ENCODE measurements at places on chromosomes 12 and 14.

DNA sequence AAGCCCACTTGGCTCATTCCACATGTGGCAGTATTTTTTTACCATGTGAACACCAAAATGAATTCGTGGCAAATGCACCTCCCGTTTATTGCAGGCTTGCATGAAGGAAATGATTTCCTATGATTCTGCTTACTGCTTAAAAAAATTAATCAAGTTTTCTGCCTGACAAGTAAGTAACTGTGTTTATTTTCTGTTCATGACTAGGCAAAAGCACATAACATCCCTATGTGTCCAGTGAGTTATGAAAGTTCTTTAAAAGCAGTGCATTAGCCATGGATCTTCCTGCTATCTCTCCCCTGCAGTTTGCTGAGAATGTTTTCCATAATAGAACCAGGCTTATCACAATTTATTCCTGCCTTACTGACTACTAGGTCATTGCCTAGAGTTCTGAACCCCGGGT, 20.4 kb downstream of the GPR65 start:
- no peak for DNase-seq

DNA sequence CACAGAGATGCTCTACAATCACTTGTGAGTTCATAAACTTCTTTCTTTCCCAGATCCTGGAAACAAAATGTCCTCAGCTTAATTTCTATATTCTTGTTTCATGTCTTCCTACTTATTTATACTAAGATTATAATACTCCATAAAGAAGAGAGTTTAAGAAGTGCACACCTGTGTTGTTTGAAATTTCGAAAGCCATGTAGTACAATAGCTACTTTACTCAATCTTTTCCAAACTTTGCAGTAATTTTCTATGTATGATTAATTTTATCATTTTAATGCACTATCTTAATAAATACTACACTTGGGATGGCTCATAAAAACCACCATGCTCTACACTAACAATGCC, 300 bp upstream of the TTC5 start:
- no peak for DNase-seq

DNA sequence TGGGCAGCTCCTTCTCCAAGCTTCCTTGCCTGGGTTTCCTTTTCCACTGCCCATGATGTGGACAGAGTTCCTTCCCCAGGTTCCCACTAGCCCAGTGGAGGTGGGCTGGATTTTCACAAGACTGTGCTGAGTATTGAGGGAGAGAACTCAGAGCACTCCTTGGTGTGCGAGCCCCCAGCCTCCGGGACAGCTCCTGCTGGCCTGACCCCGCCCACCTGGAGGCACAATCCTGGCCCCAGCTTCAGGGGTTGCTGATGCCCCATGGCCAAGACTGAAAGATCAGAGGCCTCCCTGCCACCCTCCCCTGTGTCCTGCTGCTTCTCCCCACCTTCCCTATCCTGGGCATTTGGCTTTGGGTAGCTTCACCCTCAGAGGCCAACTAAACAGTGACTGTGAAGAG, 7.7 kb downstream of the KCNH3 start:
- DNase-seq: no peak

GRCh38 chr14:57413849-57414248, 23.5 kb downstream of the NAA30 start:
- DNase-seq: no peak

- DNase-seq: no peak
Observed at GRCh38 chr14:74507085-74507484, 13.5 kb downstream of the ISCA2 start.

DNA sequence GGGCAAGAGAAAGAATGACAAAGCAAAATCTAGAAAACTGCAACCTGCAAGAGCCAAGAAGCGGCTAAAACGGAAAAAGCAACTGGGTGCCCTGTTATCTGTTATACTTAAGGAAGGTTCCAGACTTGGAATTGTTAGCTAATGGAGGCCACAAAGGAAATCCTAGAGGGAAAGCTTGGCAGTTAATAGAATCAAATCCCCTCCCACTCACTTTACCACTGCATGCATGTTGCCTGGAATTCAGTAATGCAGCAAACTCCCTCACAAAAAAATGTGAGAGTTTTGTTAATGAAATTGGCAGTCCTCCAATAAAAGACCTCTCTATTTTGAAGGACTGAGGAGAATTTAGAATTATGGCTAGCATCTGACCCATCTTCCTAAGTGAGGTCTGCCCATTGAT, 164.2 kb upstream of the SOX5 start:
- DNase-seq: no peak

- DNase-seq: no peak
Observed at GRCh38 chr14:104600805-104601204, 3.8 kb downstream of the TMEM179 start.

DNA sequence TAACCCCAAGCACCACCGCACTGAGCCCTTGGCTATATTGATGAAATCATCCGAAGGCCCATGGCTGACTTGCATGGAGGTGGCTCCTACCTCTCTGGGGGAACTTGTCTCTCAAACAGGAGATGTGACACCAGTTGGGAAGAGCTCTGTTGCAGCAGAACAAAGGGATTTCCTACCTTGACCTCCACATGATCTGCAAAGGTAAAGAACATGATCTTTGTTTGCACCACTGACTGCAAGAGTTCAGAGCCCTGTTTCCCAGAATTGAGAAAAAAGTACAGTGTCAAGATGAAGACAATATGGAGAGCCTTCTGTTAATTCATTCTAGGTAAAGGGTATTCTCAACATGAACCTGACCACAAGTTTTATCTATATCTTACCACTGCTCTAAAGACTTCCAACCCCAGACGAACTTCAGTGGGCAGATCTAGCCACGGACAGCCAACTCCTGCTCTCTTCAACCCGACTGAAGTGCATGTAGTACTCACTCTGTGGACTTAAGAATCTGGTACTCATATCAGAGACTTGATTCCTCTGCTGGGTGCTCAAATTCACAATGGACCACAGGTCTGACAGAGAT, 32.1 kb downstream of the ZFYVE26 start:
- DNase-seq: no peak

GRCh38 chr12:102769323-102769916, 147.6 kb downstream of the PAH start:
- peak; percentile 26 for DNase-seq

DNA sequence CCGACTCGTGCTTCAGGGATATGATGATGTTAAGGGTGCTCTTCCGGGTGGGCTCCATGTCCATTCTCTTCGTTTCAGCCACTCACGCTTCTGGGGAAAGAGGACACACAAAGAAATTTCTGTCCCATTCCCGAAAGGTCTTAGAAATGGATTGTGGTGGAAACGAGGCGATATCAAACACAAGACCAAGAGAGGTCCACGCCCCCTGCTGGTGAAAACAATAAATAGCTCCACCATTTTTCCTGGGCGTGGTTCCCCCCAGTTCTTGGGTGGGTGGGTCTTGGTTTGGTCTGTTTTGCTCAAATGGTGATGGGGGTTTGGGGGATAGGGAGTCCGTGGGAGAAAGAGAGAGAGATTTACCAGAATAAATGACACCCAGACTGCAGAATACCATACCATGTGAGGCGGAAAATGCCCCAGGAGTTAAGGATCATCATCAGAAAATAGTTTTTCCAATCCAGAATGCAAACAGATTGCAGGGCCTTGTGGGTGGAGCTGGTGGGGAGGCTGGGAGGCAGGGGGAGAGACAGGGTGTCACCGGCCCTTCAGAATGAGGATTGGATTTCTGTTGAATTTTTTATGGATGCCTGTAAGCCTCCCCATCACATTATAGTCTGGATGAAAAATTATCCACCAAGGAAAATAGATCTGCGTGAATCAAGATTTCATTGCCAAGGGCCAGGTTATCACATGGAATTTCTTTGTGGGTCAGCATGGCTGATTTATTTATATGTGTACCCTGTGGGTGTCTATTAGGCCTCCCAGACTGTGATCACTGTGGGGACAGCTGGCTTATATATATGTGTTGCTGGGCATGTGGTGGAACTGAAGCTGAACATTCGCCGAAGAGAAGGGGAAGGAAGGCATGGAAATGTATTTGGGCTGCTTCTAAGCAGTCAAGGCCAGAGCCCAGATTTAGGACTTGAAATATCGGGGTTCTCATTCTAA, 55.8 kb downstream of the SRRM4 start:
- DNase-seq: no peak

DNA sequence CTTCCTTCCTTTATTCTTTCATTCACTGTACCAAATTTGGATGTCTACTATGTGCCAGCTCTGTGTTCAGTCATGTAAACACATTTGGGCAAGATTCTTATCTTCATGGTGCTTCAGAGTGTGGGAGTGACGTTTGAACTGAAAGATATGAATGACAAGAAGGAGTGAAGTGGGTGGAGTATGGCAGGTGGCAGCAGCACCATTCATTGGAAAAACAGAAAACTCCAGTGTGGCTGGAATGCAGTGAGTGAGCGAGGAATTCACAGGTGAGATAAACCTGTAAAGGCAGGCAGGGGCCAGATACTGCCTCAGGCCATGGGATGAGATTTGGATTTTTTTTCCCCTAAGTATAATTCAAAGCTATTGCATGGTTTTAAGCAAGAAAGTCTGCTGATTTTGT, 140.7 kb upstream of the CCDC198 start:
- DNase-seq: no peak

- DNase-seq: no peak
Observed at GRCh38 chr14:34678306-34678705, 36.1 kb downstream of the CFL2 start.

GRCh38 chr14:59202031-59202430, 13.6 kb downstream of the DAAM1 start:
- DNase-seq: no peak

- no peak for DNase-seq
Observed at GRCh38 chr12:20520532-20520931, 152.2 kb downstream of the PDE3A start.

DNA sequence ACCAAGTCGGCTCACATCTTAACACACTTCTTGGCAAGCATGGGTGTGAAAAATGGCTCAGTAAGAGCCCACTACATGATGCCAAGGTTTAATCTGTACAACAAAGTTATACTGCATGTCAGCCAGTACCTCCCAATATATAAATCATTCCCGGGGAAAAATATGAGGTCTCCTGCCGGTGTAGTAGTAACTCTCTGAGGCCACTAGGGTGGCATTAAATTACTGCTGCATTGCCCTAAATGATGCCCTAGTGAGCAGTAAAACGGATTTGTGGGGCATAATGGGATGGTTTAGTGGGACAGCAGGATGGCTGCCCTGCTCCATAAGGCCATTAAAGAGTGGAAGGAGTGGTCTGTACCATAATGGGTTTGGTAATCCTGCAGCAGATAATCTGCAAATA, 267.7 kb downstream of the MED13L start:
- no peak for DNase-seq

DNA sequence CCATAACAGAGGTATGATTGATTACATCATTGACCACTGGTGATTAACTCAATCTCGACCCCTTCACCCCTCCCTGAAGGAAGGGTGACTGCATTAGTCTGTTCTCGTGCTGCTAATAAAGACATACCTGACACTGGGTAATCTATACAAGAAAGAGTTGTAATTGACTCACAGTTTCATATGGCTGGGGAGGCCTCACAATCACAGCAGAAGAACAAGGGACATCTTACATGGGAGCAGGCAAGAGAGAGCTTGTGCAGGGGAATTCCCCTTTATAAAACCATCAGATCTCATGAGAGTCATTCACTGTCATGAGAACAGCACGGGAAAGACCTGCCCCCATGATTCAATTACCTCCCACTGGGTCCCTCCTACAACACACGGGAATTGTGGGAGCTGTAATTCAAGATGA, 55.9 kb upstream of the TMCC3 start:
- no peak for DNase-seq

DNA sequence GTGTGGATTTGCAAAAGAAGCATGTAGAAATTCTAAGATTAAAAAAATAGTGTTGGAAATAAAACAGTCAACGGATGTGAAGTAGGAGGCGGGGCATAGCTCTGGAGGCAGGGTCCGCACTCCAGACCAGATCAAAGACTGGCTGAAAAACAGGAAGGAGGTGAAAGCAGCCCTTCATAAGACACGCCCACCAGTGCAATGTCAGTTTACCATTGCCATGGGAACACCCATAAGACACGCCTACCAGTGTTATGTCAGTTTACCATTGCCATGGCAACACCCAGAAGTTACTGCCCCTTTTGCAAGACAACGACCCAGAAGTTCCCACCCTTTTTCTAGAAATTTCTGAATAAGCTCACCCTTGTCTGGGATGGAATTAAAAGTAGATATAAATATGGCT, 87.1 kb downstream of the FZD10 start:
- DNase-seq: no peak

- no peak for DNase-seq
Observed at GRCh38 chr14:68948686-68949600, 30.2 kb downstream of the ACTN1 start.

All from NCI-H1092 treated with DMSO at 0.1 percent for 48 hours (cell line).